ENCODE measurements at places on chromosomes 4 and X. TPM values are rescaled to one million over a fixed set of nuclear protein-coding genes. Genes with fewer than 3 reads are reported as not detected.

HPSE gene
- 30.7 TPM for total RNA-seq

MXRA5 gene
- total RNA-seq = not detected

NEXMIF gene
- under 0.01 TPM for total RNA-seq

VCX2 gene
- not detected for total RNA-seq

IL15 gene
- total RNA-seq = 2.0 TPM

CLTRN gene
- not detected for total RNA-seq

PABPC4L gene
- total RNA-seq = 0.13 TPM

PPBP gene
- not detected for total RNA-seq

NUP62CL gene
- total RNA-seq = 0.20 TPM

DMRTC1 gene
- total RNA-seq = not detected

PRDM8 gene
- 0.33 TPM for total RNA-seq

TIGD4 gene
- total RNA-seq = 0.04 TPM
